ENCODE measurements at places on chromosomes 2 and 18.
A peak's percentile ranks its signal among the peaks of the same experiment; 100 is the strongest.

DNA sequence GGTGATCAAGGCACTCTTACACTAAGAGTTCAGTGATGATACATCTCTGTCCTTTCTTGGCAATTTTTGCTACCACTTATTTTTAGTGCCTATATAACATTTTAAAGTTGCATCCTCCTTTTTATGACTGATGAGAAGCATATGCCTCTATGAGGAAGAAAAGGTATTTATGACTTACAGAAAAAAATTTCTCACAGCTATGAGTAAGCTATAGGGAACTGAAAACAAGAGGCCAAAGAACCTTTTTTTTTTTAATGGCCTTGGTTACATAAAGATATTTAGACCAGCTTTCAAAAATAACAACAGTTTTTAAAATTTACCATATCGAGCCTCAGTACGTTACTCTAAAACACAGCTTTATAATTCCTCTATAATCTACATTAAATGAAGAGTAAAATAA is 21.3 kb downstream of the MBD5 start:
- DNase-seq, result no peak

- DNase-seq, result no peak
These were observed 363.3 kb upstream of the SMIM21 start for GRCh38 chr18:75790796-75791195.

GRCh38 chr18:43279015-43279744 is 1.9 kb upstream of the SYT4 start:
- no peak for DNase-seq

GRCh38 chr2:56229397-56230060 is 45.7 kb downstream of the CCDC85A start:
- no peak for DNase-seq

DNA sequence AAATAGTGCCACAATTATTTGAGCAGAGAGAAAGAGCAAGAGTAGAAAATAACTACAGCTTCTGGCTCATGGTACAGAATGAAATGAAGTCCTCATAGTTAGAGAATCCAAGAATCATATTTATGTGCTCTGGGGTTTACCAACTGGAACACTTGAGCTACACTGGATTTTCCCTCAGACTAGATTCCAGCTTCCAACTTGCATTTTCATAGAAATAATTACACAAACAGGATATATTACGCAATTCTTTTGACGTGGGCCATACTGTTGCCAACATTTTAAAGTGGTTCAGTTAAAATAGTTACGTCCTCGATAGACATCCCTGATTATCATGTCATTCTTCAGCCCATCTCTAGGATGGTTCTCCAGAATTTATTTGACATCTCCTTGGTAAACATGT is 129.2 kb downstream of the ETAA1 start:
- no peak for DNase-seq

DNA sequence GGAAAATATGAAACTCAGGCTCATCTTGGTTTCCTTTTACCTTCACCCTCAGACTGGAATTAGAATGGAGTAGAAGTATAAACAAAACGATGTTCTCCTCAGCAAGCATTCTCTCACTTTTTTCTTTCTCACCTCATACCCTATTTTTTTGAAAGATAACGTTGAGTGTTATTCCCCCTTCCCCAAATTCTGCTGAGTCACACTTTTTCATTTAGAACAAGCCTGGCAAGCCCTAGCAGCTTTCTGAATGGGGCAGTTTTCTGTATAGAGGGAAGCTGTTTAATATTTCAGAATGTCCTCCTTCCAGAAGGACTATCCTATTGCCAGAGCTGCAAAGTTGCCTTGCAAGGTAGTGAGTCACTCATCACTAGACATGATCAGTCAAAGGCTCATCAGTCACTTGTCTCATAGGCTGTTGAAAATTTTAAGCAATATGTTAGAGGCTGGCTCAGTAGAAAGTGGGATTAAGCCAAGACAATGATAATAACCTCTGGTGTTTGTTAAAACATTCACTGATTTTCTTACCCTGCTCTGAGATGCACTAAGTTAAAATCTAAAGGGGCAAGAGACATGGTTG is 416.1 kb downstream of the RNF144A start:
- DNase-seq, result no peak

DNA sequence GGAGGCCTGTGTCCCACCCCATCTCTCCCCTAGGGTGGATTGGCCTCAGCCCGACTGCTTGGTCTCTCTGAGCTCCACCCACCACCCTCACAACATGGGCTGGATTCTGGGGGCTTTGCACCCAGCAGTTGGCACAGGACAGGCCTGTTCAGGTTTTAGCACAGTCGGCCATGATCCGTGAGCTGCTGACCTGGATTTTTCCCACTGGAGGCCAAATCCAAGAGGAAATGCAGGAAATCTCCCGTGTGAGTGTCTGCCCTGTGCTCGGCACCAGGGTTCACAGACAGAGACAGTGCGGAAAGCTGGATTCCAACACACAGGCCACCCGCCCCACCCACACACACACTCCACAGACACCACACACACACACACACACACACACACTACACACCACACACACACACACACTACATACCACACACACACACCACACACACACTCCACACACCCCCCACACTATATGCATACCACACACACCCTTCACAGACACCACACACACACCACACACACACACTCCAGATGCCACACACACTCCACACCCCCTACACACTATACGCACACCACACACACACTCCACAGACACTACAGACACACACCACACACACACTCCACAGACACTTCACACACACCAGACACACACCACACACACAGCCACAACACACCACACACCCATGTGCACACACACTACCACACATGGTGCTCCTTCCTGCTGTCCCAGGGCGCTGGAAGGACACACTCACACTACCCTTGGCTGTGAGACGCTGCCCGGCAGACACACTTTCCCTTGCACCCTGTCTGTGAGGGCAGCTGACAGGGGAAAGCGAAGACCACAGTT is 14.1 kb downstream of the MBP start:
- no peak for DNase-seq

- DNase-seq, result no peak
These were observed 499.3 kb downstream of the IRS1 start for GRCh38 chr2:226300196-226300886.

- DNase-seq, result no peak
These were observed 8.8 kb upstream of the NOSTRIN start for GRCh38 chr2:168793596-168793995.

- DNase-seq, result no peak
These were observed 66.0 kb downstream of the MAPRE2 start for GRCh38 chr18:35107216-35107615.

DNA sequence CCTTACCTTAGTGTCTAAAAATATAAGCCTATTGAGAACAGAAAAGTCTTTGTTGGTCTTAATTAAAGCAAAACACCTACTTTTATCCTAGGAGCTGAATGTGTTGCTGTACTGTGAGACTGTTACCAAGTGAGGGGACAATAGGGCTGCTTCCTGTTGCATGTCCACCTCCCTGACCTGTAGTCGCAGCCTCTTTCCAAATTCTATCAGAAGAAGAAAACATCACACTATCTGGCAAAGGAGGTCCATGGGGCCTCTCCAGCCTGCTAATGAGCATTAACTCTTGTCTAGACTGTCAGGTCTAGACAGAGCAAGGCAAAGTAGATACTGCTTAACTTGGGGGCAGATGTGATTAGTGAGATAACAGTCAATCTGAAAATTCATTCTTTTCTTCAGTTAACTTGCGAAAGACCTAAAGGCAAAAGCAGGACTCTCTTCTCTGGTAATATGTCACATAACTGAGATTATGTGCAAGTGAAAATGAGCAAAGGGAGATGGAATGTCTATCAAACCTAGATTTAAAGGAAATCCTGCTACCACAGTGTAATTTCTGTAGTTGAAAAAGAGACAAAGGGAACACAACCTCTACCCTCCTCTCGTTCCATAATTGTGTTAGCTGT is 66.9 kb downstream of the CDH20 start:
- DNase-seq, result no peak

DNA sequence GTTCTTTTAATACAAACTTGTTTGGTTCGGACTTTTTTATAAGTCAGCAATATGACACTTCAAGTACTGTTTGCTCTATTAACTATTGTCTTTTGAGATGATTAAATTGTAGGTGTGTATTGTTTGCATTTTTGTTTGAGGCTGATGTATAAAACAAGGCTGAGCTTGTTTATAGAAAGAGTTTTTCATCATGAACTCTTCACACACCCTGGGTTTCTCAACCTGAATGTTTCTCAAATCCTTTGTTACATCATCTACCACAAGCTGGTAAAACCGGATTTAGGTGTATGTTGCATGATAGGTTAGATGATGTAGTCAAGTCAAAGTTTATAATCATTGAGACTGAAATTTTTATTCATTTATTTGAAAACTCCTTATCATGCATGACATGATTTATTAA is 335.2 kb upstream of the LRATD1 start:
- DNase-seq, result no peak

GRCh38 chr2:11669454-11670291 is at the start of gene NTSR2:
TSS of gene NTSR2 (minus strand) at chr2:11670195. CDS start at chr2:11670129, 66 bp downstream.
- DNase-seq, result peak; percentile 53

- no peak for DNase-seq
These were observed 326.9 kb upstream of the GULP1 start for GRCh38 chr2:187964746-187965145.

GRCh38 chr2:54114936-54115283 is 505 bp upstream of the ACYP2 start:
- DNase-seq, result no peak

- DNase-seq, result no peak
These were observed 230.8 kb upstream of the CHAC2 start for GRCh38 chr2:53536583-53537361.

DNA sequence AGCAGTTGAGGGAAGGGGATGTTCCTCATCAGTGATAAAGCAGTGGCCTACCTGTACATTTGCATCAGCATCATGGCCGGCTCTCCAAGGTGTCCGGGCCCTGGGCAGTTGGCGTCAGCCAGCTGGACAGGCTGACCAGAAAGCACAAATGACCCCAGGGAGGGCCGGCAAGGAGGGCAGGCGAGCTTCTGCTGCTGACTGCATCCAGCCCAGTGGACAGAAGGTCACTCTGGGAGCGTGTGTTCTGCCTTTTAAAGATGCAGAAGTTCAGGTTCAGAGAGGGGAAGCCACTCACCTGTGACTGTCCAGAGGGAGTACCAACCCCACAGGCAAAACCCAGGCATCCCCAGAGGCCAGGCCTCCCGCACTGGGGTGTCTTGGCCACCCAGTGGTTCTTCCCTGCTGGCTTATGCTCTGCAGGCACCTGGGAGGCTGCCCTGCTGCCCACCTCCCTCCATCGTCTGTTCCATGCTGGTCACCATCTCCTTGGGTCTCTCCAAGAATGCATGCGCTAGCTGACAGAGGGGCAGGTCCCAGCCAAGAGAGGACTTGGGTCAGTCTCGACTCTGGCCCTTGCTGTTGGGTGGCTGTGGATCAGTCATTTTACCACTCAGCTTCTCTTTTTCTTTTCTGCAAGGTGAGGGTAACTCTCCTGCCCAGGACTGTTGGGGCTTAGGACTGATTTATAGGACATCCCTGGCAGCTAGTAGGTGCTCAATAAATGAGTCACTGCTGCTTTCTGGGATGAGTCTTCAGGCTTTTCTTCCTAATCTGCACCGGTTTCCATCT is 89.9 kb downstream of the INHBB start:
- DNase-seq, result no peak

DNA sequence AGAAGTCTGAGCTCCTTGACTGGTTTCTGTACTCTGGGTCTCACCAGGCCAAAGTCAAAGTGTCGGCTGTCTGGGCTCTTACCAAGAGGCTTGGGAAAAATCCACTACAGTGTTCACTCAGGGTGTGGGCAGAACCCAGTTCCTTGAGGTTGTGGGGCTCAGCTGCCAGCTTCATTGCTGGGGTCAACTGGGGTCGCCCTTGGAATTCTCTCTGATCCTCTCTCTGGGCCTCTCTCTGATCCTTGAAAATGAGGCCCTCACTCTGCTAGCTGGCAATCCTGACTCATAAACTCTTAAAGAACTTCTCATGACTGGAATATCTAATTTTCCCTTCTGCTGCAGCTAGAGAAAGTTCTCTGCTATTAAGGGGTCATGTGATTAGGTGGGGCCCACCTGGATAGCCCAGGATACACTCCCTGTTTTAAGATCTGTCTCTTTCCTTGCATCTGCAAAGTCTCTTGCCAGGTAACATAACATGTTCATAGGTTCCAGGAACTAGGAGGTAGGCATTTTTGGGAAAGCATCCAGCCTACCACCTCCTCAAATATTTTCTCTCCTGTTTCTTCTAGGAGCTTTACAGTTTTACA is 66.3 kb downstream of the SP110 start:
- no peak for DNase-seq

GRCh38 chr2:190860985-190861680 is 19.5 kb upstream of the GLS start:
- no peak for DNase-seq

DNA sequence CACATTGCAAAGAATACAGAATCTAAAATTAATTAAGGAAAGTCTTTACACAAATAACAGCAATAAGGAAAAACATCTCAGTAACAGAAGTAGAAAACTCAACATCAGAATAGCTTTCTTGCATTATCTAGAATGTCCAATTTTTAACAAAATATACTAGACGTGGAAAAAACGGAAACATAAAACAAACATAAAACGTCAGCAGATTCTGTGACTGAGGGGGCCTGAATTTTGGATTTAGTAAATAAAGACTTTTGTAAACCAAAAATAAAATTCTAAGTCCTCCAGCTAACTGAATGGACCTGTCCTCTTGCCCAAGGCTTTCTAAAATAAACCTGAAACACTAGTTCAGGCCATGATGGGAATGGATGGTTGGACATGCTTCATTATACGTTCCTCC is 773.5 kb upstream of the LRRTM1 start:
- DNase-seq, result no peak

DNA sequence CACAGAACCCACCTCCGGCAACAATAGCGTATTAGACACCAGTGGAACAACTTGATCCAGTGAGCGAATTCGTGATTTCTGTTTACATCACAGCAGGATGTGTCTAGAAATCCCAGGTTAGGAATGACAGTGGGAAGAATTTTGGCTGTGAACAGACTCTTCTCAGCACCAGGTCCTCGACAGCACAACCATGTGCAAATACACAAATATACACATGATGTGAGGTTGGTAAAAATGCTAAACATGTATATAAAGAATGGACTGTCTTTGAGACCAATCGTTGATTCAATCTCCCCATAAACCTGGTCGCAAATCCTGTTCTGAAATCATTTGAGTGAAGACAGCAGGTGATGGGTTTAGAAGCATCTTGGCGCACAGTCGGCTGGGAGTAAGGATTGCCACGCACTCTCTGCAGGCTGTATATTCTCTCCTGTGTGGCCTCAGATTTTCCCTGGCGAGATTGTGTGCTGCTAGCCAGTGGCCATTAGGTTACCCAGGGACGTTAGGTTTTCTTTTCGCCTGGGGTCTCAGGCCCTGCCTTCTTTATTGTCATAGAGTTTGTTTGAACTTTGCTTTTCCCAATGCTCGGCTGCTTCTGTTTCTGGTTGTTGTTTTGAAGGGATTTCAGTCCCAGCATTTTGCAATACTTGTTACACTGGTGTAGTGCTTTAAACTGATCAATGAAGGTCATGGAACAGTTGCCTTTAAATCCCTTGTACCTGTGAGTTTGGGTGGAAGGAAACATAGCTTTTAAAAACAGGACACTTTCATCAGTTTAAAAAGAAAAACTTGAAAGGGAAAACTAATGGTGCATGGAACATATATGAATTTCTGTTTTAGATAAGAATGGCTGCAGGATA is 147.3 kb downstream of the ALPK2 start:
- no peak for DNase-seq

GRCh38 chr18:2987876-2988790 is 24.8 kb downstream of the LPIN2 start:
- DNase-seq, result no peak
